ENCODE measurements at places on chromosomes 4 and X. TPM values are rescaled to one million over a fixed set of nuclear protein-coding genes. Genes with fewer than 3 reads are reported as not detected.

DNA sequence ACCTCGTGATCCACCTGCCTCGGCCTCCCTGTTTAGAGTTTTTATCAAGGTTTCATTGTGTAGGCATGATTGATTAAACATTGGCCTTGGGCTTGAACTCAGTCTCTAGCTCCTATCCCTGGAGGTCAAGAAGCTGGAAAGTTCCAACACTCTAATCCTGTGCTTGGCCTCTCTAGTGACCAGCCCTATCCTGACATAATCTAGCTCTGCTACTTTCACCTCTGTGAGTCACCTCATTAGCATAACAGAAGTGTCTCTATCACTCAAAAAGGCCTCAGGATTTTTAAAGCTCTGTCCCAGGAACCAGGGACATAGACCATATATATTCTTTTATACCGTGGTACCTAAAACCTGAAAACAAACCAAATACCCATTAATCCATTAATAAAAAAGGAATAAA lies 377.5 kb downstream of the CENPC start:
- DNase-seq = no peak

DNA sequence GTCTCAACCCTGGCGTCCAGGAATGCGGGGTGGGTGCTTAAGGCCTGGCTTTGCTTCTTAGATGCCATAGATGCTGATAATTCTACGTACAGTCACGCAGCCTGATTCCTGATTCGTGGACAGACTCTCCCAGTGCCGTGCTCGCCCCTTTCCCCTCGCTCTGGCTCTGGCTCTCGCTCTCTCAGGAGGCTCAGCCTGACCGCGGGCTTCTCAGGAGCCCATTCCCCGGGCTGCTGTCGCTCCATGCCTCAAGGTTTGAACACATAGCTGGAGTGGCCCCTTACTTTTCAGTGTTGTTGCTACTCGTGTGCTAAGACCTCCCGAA lies 59.2 kb upstream of the ZC4H2 start:
- peak; percentile 57 for DNase-seq

GRCh38 chr4:3301450-3302172 lies 8.8 kb downstream of the RGS12 start:
- DNase-seq = no peak

DNA sequence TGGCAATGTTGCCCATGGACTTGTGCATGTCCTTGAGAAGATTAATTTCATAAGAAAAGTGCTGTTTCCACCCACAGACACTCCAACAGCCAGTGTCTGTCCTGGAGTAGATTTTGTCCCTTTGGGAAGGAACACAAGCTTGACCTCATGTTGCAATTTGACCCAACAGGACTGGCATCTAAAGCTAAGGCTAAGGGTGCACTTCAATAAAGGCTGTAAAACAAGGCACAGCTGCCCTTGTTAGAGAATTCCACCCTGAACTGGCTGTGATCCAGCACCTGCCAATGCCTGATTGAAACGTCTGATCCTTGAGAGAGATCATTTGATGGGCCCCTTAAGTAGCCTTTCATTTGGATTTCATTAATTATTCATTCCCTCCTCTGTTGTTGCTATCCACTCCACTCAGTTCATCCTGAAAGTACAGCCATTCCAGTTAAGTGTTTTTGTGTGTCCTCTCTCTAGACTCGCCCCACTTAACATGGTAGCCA lies 56.2 kb downstream of the CD99L2 start:
- DNase-seq = no peak

DNA sequence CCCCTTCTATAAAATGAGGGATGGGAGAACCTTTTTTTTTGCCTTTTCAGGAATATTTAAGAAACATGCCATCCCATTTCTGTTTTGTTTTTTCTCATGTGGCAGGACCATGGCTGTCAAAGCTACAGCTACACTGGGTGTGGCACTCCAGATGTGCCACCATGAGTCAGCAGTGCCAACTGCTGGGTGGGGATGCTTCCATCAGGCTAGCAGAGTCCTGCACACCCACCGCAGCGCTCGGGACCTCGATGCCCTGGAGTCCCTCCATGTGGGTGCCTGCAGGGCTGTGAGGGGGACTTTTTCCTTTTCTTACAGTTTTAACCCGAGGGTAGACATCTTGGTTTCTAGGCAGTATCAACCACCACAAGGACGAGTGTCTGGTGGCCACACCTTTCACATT lies 352.6 kb downstream of the NR3C2 start:
- DNase-seq = no peak

DNA sequence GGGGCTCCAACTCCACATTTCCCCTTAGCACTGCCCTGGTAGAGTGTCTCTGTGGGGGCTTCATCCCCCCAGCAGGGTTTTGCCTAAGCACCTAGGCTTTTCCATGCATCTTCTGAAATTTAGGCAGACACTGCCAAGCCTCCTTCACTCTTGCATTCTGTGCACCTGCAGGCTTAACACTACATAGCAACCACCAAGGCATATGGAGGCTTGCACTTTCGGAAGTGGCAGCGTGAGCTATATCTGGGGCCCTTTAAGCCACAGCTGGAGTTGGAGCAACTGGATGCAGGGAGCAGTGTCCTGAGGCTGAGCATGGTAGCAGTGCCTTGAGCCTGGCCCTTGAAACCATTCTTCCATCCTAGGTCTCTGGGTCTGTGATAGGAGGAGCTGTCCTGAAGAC lies 214.8 kb upstream of the RPL34 start:
- DNase-seq = no peak

- DNase-seq = no peak
These were observed 459.8 kb upstream of the FGF16 start for GRCh38 chrX:76987381-76987780.

GRCh38 chr4:6910340-6910959 lies 824 bp downstream of the TBC1D14 start:
- DNase-seq = no peak

DNA sequence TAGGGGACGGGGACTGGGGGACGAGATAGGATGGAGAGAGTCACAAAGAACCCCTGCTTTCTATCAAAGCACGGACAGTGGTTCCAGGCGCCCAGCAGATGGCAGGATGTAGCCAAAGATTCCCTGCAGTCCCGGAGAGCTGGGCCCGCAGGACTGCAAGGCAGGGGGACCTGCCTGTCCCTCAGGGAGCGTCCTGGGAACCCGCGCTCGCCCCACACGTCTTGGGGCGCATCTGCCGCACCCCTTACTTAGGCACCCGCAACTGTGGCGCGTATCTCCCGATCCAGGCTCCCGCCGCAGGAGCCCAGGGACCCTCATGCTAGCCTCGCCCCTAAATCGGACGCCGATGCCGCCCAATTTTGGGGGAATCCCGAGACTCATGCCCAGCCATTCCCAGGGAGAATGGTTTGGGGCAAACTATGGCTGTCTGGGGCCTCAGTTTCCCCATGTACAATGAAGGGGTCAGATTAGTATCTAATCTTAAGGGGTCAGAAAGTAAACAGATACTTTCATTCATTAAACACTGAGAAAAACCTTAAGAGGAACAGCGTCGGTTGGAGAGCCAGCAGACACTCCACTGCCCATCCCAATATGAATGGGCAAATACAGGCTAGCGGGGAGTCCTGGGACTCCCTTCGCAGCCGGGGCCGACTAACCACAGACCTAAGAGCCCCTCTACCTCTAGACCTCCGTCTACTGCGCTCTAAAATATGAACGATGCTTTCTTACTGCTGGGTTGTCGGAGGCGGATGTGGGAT lies 581 bp upstream of the STK32B start:
- peak; percentile 58 for DNase-seq

DNA sequence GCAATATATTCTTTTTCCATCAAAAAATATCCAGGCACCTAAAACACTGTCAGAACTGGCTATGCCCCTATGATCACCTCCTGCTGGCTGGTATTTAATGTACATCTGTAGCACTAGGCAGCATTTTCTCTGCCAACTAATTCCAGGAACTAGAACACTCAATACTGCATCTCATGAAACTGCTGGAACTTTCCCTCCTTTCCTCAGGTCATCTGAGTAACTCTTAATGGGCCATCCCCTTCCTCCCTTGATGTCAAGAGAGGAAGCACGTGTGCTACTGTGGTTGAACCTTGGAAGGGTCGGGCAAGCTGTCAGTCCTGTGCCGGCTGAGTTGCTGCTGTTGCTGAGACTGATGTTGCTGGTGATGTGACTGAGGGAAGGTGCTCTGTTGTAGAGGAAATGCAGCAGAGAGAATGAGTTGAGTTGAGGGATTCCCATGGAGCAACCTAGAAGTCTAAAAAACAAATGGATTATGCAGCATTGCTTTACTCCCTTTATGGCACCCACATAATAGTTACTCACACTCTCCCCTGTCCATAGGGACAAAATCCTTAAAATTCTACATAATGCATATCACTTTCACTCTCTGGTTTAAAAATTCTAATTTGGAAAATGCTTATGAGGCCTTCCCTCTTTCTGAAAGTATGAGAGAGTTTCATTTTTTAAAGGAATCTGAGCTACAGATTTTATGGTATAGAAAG lies 39.5 kb downstream of the TMEM165 start:
- no peak for DNase-seq

GRCh38 chr4:75819121-75819520 lies 83.1 kb downstream of the PPEF2 start:
- DNase-seq = no peak

GRCh38 chrX:46704767-46705386 lies 54.0 kb downstream of the SLC9A7 start:
- no peak for DNase-seq

- no peak for DNase-seq
These were observed 319.1 kb upstream of the RPS6KA3 start for GRCh38 chrX:20585782-20586181.

- DNase-seq = peak; percentile 71
These were observed 197.2 kb downstream of the GRXCR1 start for GRCh38 chr4:43089730-43090129.

Gene GLRA3
- not detected for total RNA-seq

Gene USP11
- total RNA-seq = 53.1 TPM

Gene ANOS1
- total RNA-seq = 0.06 TPM

Gene GLOD5
- not detected for total RNA-seq

Gene ASB9
- total RNA-seq = not detected

Gene PTCHD1
- total RNA-seq = not detected

Gene CCSER1
- total RNA-seq = 16.9 TPM
